AG08396 (cell line): ENCODE measurements at places on chromosomes 7 and 10.

- DNase-seq, result no peak
Measured at GRCh38 chr10:88232983-88233543, 350.1 kb downstream of the RNLS start.

- DNase-seq, result no peak
Measured at GRCh38 chr7:11376529-11376928, 402.9 kb downstream of the PHF14 start.

GRCh38 chr7:13656330-13656729, 333.1 kb downstream of the ETV1 start:
- no peak for DNase-seq

DNA sequence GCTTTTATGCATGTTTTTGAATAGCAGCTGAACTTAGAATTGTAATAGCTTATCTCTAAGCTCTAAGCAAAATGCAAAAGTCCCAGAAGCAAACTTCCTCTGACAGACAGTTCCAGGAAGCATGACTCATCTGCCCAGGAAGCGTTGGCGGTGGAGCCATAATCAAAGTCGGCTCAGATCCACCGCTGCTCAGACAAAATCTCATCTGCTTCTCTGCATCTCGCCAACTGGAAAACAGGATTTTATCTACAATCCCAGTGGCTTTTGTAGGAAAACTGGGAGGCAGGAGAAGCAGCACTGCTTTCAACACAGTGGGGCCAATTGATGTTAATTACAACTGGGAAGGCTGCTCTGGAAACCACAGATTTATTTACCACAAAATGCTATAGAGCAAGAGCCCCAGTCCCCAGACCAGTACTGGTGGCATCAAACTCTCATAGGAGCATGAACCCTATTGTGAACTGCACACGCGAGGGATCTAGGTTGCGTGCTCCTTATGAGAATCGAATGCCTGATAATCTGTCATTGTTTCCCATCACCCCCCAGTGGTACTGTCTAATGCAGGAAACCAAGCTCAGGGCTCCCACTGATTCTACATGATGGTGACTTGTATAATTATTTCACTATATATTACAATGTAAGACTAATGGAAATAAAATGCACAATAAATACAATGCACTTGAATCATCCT, 99.9 kb downstream of the CUBN start:
- DNase-seq, result peak; percentile 56

GRCh38 chr7:41997151-41997550, 239.9 kb downstream of the GLI3 start:
- no peak for DNase-seq

DNA sequence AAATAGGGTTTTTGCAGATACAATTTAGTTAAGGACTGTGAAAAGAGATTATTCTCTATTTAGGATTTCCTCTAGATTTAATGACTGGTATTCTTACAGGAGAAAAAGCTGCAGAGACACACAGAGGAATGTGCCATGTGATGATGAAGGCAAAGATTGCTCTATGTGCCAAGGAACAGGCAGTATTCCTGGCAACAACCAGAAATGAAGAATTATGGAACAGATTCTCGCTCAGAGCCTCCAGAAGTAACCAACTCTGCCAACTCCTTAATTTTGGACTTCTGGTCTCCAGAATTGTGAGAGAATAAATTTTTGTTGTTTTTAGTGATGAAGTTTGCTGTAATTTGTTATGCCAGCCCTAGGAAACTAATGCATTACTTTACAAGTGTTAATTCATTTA, 307.6 kb upstream of the SEMA3A start:
- DNase-seq, result no peak

- DNase-seq, result peak; percentile 35
Measured at GRCh38 chr10:17217631-17218232, 10.3 kb upstream of the VIM start.

- DNase-seq, result no peak
Measured at GRCh38 chr7:18384491-18385143, 110.9 kb upstream of the HDAC9 start.

DNA sequence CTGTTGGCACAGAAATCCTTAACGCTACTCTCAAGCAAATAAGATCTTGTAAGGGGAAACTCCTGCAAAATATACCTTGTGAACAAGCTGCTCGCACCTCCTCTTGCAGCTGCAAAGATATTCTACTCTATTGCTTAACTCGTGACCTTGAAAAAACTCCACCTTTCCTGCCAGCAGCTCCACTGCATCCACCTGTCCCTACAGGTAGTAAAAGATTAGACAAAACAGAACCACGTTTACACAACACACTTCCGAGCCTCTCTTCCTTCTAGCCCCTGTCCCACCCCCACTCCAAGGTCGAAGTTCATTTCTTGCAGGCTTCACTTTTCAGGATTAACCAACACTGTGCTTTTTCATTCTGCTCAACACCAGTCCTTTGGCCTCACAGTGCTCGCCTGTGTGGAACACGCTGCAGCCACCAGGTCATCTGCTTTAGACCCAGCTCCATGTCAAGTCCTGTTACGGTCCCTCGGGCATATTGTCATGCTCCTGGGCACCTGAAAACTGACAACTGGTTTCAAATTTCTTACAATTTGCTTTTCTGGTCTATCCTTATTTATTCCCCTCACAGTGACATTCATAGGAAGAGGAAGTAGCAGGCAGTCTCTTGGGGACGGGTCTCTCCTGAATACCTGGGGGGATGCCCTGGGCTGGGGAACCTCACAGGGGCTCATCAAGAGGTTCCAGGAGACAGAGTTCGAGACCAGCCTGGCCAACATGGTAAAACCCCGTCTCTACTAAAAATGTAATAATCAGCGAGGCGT, 165.8 kb upstream of the KLF14 start:
- DNase-seq, result no peak

DNA sequence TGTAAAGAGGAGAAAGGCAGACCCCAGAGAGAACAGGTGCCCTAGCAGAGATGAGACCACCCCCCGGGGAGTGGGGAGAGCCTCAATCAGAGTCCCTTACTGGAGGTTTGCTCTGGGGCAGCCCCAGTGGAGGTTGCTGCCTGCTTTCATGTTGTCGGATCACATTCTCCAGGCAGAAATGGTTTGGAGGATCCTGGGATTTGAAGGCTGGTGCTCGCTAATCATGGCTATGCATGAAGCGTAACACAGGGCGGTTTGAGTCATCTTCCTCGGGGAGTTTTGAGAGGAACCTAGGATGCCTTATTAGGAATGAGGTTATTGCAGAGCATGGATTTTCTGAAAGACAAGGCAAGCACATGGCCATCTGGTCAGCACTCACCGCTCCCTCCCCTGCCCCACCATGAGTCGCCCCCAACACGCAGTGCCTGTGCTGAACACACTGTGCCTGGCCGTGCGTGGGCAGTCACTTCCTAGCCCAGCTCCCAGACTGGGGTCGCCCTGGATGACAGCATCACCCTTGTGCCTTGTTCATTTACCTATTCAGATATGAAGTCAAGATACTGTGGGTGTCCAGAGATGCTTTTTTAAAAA, 319.9 kb downstream of the DPP6 start:
- no peak for DNase-seq

DNA sequence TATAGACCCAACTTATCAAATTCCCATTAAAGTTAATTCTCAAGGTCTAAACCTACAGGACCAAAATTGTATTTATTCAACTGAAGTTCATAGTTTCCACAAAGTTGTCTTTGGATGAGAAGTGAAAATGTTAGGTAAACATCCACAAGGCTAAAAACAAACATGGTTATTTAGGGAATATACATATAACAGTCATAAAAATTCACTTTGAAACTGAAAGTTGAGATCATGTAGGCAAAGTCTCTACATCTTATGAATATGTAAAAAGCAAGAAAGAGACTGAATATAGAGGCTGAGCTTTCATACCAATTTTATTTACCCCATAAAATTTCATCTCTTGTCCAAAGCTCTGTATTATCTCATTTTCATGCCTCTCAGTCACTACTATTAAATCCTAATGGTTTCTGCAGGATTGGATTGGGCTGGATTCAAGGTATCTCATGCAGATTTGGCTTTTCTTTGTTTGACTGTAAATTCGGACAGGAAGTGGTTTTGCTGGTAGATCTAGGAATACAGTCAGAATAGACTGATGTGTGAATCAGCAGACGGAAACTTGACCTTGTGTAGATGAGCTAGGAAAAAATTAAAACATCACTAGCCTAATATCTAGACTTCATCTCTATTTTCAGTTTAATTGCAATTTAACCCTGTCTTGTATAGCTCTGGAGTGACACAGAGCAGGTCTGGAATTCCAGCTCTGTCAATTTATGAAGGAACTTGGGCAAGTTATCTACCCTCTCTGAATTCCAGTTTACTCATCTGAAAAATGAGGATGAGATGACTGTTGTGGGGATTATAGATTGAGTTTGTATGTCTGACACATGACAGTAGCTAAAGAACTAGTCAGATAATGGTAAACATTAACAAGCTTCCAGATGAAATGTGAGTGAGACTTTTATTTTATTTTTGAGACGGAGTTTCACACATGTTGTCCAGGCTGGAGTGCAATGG, 27.3 kb upstream of the SKAP2 start:
- DNase-seq, result no peak

DNA sequence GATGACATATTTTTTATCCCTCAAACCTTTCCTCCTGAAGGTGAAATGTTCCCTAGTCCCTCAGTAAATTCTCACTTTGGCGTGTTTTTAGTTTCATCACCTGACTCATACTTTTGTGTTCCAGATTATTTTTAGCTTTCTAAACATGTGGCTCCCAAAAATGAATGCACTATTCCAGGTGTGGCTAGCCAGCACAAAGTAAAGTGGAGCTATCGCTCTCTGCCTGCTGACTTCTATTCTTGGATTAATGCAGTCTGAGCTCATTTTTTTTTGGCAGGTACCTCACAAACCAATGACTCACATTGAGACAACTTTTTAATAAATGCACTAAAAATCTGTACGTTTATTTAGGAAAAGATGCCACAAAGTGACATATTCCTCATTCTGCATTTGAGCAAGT, 58.8 kb upstream of the LANCL2 start:
- no peak for DNase-seq

- peak; percentile 15 for DNase-seq
Measured at GRCh38 chr10:43192884-43193283, 54.6 kb downstream of the CSGALNACT2 start.

GRCh38 chr10:16521311-16522016, at the start of gene C1QL3:
Gene C1QL3 (minus strand): TSS chr10:16521879. CDS start chr10:16521065, 814 bp downstream.
- DNase-seq, result peak; percentile 34

DNA sequence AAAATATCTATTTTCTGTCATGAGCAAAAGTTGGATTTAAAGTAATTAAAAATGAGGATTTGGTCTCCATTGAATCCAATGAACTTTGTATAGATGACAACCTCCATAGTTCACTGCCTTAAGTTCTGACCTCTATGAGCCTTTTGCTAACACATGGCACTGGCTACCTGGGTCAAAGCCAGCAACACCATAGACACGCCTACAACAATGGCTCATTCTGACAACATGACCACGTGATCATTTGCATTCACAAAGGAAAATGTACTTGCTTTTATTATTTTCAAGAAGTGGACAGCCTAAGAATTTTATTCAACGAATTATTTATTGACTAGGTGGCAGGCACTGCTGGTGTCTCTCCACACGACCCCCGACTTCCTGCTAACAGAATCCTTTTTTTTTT, 90.6 kb downstream of the CARD11 start:
- DNase-seq, result no peak

DNA sequence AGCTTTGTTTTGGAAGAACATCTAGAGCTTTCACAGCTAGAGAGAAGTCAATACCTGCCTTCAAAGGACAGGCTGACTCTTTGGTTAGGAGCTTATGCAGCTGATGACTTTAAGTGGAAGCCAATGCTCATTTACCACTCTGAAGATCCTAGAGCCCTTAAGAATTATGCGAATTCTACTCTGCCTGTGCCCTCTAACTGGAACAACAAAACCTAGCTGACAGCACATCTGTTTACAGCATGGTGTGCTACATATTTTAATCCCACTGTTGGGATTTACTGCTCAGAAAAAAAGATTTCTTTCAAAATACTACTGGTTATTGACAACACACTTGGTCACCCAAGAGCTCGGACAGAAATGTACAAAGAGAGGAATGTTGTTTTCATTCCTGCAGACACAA, 57.3 kb downstream of the PALS2 start:
- no peak for DNase-seq

DNA sequence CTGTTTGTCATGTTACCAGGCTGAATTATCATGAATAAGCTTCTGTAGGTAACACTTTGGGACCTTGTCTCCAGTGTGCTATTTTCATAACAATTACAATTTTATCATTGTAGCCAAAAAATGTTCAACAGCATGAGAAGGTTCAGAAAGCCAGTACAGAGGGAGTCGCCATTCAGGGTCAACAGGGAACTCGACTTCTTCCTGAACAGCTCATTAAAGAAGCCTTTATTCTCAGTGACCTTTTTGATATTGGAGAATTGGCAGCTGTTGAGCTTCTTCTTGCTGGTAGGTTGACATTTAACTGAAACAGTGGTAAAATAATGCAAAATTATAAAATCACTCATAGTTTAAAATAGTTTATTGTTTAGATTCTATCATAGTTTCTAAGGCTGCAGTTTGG, 15.8 kb downstream of the NUP205 start:
- no peak for DNase-seq

DNA sequence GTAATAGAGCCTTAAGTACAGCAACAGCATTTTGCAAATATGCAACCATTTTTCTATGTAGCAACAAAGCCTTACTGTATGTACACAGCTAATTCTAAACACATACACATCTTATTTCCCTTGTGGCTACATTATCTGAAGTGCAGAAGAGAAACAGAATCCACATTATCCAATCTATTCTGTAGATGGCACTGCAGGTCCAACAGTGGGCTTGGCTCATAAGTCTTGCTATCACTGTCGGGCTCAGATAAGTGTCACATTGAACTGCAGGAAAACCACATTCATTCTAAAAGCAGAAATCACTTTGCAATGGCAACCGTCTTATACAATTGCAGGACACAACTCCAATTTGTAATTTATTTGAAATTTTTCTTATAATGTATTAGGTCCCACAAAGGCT, 109.8 kb upstream of the NOBOX start:
- no peak for DNase-seq

- DNase-seq, result no peak
Measured at GRCh38 chr7:42227541-42227935, 9.5 kb downstream of the GLI3 start.

- no peak for DNase-seq
Measured at GRCh38 chr10:55630491-55631056, 730.5 kb downstream of the ZWINT start.

- DNase-seq, result no peak
Measured at GRCh38 chr10:34205452-34205851, 609.6 kb downstream of the PARD3 start.

- peak; percentile 65 for DNase-seq
Measured at GRCh38 chr10:78416031-78417011, 382.7 kb downstream of the RPS24 start.

GRCh38 chr10:101839416-101840063, 4.1 kb downstream of the KCNIP2 start:
- peak; percentile 89 for DNase-seq

DNA sequence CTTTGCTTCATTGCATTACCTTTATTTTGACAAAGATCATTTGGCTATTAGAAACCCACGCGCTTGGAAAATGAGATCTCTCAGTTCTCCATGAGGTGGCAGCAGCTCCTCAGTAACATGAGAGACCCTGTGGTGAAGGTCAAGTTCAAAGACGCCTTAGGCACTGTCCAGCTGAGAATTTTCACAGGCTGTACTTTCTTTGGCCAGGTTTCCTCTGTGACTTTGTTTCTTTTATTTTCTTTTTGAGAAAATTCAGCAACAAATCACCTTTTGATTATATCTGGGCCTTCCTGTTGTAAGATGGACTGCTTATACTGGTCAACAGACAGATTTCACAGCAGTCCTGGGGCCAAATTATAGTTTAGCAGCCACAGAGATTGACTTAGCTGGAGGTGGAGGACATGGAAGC, 54.5 kb downstream of the RAB18 start:
- peak; percentile 54 for DNase-seq
